OCI-M1 (cell line): ENCODE measurements at places on chromosomes 16 and 17.

- no peak for DNase-seq
Measured at GRCh38 chr17:47945529-47946508, 4.4 kb downstream of the PNPO start.

- peak; percentile 75 for DNase-seq
Measured at GRCh38 chr17:76736349-76737081, 616 bp downstream of the SRSF2 start.

DNA sequence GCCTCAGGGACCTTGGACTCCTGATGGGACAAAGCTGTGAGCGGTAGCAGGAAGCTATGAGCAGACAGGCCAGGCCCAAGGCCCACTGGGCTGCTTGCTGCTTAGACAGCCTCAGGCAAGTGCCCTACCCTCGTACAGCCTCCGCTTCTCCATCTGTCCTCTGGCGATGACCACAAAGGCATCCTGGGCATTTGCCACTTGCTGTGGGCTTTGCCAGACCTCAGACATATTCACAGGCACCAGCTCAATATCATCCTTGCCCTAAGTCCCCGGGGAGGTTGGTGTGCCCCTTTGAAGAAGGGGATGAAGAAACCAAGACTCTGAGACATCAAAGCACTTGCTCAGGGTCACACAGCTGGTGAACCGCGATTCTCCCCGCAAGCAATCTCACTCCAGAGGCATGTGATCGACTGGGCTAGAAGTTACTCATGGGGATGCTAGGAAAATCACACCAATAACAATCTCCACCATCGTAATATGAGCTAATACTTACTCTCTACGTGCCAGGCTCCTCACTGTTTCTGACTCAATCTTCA is 21.7 kb downstream of the PPL start:
- no peak for DNase-seq

DNA sequence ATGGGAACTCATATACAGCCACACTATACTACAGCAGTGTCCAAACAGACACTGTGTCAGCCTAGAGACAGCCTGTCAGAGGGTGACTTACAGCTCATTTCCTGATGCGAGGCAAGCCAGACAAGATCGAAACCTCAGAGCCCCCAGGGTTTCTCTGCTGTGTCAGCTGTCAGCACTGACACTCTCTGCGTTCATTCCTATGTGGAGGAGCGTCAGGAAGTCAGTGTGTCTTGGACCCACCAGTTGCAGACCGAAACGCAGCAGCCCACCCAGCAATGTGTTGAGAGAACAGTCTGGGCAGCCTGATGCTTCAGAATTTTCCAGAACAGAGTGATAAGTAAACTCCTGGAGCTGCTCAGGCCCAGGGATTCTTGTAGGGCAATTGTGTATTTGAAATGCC is 20.6 kb upstream of the MAPT start:
- peak; percentile 22 for DNase-seq

DNA sequence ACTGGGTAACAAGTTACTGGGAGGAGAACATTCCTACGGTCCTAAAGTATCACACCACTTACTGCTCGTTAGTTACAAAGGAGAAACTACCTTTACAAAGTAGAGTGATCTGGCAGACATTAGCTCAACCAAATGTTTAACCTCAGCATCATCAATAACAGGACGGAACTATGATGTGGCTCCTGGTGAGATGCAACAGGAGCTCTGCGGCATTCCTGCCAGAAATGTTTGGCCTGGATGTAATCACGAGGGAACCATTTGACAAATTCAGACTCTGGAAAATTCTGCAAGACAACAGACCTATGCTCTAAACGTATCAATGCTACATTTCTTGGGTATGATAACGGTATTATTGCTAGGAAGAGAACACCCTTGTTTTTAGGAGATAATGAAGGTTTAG is 80.4 kb downstream of the MRM3 start:
- no peak for DNase-seq

DNA sequence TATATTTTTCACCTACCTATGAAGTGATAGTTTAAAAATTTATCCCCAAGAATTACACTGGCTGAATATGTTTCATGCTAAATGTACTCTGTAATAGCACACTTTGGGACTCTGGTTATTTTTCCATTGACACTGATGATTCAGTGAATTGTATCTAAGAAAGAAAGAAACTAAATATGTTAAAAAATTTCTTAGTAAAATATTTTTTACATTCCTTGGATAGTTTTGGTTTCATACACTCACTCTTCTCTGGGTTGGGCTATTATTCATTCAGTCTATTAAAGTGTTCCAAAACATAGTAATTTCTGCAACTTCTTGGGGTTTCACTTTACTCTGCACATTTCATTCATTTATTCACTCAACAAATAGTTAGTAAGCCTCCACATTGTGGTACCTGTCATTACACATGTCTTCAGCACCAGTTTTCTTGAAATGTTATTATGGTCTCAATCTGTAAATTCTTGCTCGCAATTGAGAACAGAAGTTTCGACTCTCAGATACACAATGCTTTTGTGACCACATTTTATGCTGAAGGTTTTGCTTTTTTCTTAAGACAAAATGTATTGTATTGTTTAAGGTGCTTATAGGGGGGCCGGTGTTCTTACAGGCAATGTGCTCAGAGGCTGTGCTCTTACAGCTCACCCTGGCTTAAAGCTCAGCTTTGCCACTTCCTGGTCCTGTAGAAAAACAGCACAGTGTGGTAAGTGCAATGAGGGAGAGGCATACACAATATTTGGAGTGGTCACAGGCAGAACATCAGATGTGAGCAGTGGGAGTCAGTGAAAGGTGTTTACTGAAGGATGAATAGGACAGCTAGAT is 17.4 kb downstream of the CNTNAP4 start:
- peak; percentile 46 for DNase-seq

GRCh38 chr16:11796227-11797165 is 562 bp downstream of the ZC3H7A start:
- DNase-seq: peak; percentile 59

- DNase-seq: no peak
Measured at GRCh38 chr16:35398180-35398579, 1938.8 kb downstream of the TP53TG3F start.

DNA sequence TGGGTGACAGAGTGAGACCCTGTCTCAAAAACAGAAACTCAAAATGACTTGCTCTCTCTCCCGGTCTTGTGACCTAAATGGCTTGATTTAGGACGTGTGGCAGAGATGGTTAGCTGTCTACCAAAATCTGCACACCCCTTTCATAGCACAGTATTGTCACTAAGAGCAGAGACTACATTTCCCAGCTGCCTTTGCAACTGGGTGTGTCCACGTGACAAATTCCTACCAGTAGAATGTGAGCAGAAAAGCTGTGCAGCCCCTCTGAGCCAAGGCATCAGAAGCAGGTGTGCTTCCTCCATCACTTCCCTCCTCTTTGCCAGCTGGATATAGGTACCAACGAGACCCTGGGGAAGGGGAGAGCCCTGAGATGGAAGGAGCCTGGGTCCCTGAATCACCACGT is 25.5 kb downstream of the GPR142 start:
- DNase-seq: no peak

DNA sequence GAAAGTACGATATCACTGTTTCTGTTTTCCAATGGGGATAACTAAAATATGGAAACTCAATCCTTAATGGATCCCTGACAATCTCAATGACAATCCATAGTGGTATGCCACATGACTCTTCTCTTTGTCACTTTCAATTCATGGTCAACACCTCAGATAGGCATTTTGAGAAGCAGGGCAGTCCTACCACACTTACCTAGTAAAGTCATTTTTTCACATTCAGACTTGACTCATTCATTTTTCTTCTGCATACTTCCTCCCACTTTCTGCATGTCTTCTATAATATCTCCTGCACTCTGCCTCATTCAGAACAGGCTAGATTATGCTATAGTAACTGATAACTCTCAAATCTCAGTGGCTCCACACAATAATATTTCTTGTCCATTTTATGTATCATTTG is 117.5 kb downstream of the FTO start:
- DNase-seq: no peak

GRCh38 chr16:11511801-11512200 is 74.9 kb downstream of the LITAF start:
- no peak for DNase-seq

GRCh38 chr17:73278465-73279453 is 17.1 kb upstream of the CPSF4L start:
- no peak for DNase-seq
